Smooth muscle cell of bladder (primary cell): ENCODE measurements at places on chromosomes 3 and 15. TPM values are rescaled to one million over a fixed set of nuclear protein-coding genes. Genes with fewer than 3 reads are reported as not detected.

Gene STARD9
- total RNA-seq, result 3.7 and 4.0 TPM in 2 replicates

Gene SH2D7
- not detected in 2 replicates for total RNA-seq

Gene EPHB3
- total RNA-seq, result 3.7 and 7.0 TPM in 2 replicates

Gene PDIA3
- 135 and 192 TPM in 2 replicates for total RNA-seq

Gene SPESP1
- total RNA-seq, result 0.43 and 3.2 TPM in 2 replicates

Gene CCDC39
- not detected in 2 replicates for total RNA-seq

Gene ALS2CL
- total RNA-seq, result 0.85 and 1.2 TPM in 2 replicates

Gene EXOG
- total RNA-seq, result 8.7 and 10.1 TPM in 2 replicates

Gene PPARG
- total RNA-seq, result 16.2 and 18.6 TPM in 2 replicates

Gene PIGX
- 15.5 and 20.1 TPM in 2 replicates for total RNA-seq

Gene SLC51A
- not detected in 2 replicates for total RNA-seq

Gene MUSTN1
- not detected in 2 replicates for total RNA-seq
